Fibroblast of skin of right biceps (primary cell): ENCODE measurements at places on chromosomes 12 and 14.

DNA sequence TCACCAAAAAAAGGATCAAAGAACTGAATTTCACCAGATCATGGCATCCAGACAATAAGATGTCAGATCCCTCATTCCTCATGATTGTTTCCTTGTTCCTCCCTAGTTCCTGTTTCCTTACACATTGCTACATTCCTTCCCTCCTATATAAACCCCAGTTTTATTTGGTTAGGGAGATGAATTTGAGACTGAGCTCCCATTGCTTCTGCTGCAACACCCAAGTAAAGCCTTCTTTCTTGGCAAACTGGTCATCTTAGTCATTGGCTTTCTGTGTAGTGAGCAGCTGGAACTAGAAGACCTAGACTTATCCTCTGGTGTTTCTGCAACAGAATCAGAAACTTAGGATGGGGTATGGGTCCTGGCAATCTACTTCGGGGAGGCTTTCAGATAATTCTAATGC, 217.9 kb downstream of the NOVA1 start:
- no peak for DNase-seq

GRCh38 chr14:72723858-72724530, 169.9 kb downstream of the DPF3 start:
- peak; percentile 54 for DNase-seq

- no peak for DNase-seq
These were observed 3.7 kb downstream of the HIF1A start for GRCh38 chr14:61699027-61699426.

- no peak for DNase-seq
These were observed 530.0 kb upstream of the NOVA1 start for GRCh38 chr14:27127838-27128237.

- DNase-seq: no peak
These were observed 48.2 kb downstream of the KIF26A start for GRCh38 chr14:104186575-104186974.

GRCh38 chr12:24769682-24770081, 179.2 kb downstream of the BCAT1 start:
- no peak for DNase-seq

DNA sequence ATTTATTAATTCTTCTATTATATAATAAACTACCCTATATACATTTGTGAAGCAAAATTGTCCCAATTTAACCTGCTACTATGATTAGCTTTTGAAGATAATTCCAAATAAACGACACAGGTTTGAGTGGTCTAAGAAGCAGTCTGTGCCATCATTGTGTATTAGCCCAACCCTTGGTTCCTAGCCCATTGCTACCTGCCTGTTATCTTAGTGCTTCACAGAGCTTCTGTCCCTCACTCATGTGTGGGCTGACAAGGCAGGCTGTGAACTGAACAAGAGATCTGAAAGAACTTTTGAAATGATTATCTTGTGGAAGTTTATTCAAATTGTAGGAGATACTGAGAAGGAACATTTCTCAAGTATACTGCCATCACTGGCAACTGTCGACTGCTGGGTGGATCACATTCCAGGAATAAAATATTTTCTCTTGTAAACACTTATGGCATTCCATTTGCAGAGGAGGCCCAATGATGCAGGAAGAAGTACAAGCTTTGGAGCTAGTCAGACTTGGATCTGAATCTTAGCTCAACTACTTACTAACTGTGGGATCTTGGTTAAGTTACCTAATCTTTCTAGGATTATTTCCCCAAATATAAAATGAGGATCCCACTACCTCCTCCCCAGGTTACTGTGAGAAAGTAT, 7.8 kb upstream of the MTERF2 start:
- DNase-seq: peak; percentile 63
